ENCODE measurements at places on chromosomes 12 and 14.

- DNase-seq: no peak
Observed at GRCh38 chr14:56138928-56139327, 20.7 kb downstream of the PELI2 start.

DNA sequence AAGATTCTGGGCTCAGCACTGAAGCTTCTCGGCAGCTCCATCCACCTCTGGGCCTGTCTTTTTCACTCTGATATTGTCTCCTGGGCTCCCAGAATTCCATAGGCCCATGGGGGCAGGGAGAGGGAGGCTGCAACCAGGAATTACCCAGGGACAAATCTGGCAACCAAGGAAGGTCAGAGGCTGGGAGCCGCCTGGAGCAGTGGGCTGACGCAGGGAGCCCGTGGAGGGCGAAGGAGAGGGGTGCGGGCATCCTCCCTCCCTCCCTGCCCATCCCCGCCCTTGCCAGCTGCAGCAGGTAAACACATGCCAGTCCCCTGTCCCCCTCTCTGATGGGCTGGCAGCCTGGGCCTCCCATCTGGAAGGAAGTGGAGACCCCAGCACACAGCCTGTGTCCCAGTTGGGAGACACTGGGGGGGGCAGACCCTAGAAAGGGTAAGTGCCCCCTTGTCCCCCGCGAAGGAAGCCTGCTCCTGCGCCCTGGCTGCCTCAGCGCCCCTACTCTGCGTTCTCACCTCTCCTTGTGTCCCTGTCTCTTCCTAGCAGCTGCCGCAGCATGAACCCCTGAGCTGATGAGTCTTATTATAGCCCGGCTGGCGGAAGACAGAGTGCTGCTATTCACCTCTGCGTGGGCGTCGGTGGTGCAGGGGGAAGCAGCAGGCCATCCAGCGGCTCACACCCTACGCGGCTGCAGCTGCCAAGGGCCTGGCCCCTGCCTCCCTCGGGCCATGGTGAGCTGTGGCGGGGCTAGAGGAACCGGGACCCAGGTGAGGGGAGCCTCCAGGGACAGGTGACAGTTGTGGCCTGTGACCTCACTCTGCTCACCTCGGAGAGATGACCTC lies 6.7 kb downstream of the LRTM2 start:
- no peak for DNase-seq

DNA sequence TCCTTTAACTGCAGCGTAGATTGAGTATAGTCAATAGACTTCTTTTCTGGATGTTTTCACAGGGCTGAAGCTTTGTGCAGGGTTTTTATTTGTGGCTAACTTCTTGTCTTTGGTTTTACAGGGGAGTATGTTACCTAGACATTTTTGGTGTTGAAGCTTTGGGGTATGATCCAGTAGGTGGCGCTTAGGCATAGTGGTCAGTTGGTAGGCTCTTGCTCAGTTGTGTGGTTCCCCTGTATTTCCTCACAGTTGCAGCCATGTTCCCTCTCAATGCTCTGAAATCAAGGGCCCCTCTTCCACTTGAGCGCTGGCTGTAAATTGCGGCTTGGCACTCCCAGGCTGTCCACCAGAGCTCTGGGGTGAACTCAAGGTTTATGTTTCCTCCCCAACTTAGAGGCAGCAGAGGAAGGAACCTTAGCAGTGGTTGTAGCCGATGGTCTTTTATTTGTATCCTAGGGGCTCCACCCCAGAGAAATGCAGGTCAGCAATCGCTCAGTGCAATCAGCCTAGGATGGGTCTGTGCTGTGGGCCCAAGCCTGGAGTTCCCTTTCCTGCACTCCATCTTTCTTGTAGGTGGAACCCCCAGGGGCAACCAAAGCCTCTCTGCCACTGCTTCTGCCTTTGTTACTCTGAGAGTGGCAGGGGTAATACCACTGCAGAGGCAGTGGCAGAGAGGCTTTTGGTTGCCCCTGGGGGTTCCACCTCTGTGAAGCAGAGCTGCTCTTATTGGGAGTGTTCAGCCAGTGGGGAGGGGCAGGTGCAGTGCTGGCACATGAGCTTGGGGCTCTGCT lies 55.1 kb downstream of the CMAS start:
- DNase-seq: no peak

- DNase-seq: no peak
Observed at GRCh38 chr12:75479963-75480461, 543 bp upstream of the GLIPR1 start.

DNA sequence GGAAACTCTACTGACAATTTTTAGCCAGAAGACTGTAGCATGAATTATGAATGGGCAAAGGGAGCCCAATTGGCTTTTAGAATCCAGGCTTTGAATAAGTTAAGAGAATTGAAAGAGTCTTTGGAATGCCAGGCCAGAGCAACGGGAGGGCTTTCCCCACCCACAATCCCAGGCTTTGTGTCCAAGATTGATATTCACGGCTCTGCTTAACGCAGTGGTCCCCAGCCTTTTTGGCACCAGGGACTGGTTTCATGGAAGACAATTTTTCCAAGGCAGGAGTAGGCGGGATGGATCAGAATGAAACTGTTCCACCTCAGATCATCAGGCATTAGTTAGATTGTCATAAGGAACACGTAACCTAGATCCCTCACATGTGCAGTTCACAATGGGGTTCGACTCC lies 79.6 kb downstream of the EPS8 start:
- no peak for DNase-seq

- DNase-seq: no peak
Observed at GRCh38 chr14:55436519-55436918, 3.9 kb downstream of the TBPL2 start.

GRCh38 chr12:109467978-109468676 lies 9.0 kb downstream of the KCTD10 start:
- no peak for DNase-seq

DNA sequence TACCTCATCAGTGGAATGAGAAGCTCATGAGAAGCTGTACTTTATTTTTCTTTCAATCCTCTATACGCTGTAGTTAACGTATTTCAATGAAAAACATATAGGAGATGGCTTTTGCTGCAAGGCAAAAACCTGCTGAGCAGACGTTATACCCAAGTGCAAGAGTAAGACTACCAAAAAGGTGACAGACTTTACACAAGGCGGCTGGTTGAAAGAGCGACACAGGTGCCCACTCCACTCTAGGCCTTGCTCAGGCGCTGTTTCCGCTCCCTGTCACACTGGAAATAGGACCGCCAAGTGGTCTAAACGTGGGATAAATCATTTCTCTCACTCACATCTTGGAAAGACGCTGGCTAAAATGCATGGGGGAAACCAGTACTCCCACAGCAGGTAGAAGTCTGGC lies 54.5 kb downstream of the PPP2R5C start:
- DNase-seq: no peak

GRCh38 chr12:101939856-101940265 lies 62.5 kb downstream of the DRAM1 start:
- DNase-seq: peak; percentile 21
